ENCODE measurements at places on chromosomes 1 and 21.

- DNase-seq, result no peak
Measured at GRCh38 chr1:83958704-83959103, 40.2 kb downstream of the TTLL7 start.

DNA sequence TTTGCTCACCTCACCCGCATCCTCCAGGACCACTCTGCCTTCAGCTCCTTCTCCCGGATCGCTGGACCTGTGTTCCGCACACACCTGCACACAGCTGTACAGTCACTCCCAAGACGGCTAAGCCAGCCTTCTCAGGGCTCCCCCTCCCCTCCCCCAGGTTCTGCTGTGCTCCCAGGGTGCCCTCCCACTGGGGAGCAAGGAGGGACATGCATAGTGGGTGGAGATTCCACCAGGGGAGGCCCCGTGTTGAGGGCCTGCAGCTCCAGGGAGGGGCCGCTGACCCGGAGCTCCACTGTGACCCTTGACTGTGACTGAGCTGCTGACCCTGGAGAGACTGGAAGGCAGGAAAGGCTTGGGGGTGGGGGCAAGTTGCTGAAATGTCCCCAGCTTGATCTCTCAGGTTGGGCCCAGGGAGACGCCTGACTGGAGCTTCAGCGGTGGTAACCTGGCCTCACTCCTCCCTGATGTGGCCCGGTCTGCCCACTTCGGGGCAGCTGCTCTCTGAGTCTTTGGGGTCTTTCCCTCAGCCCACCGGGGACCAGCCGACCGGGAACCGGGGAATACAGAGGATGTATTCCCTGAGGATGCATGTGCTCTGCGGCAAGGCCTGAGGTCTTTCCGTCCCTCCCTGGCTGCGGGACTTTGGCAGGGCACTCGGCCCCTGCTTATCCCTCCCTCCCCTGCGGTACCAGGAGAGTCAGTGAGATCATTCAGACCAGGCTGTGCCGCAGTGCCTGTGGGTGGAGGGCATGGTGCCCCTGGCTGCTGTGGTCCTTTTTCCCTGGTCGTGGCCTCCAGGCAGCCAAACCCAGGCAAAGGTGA is 28.6 kb upstream of the PLCH2 start:
- DNase-seq, result no peak

GRCh38 chr1:10001016-10001665 is 4.1 kb downstream of the RBP7 start:
- DNase-seq, result no peak

DNA sequence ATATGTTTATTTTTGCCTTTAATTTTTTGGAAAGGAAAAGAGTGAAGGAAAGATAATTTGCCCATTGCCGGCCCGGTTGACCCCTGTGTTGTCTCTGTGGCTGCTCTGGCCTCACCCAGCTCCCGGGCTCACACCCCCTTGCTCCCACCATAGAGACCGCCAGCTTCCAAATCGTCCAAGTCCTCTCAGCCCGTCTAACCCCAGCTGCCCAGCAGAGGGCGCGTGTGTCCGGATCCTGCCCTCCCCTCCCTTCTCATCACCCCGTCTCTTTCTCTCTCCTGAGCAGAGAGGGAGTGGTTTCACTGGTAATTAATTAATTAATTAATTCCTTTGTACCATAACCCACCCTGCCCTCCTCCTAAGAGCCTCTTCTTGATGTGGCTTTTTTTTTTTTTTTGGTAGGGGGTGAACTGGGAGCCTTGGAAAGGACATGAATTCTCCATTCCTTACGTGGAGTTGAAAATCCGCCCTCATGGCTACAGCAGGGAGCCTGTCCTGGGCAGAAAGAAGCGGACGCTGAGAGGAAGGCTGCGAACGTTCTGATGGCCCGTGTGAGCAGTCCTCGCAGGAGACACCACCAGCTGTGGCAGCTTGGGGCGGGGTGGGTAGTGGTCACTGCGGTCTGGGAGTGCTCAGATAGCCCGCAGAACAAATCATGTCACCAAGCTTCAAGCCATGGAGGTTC is 45.9 kb downstream of the KIAA0040 start:
- no peak for DNase-seq

DNA sequence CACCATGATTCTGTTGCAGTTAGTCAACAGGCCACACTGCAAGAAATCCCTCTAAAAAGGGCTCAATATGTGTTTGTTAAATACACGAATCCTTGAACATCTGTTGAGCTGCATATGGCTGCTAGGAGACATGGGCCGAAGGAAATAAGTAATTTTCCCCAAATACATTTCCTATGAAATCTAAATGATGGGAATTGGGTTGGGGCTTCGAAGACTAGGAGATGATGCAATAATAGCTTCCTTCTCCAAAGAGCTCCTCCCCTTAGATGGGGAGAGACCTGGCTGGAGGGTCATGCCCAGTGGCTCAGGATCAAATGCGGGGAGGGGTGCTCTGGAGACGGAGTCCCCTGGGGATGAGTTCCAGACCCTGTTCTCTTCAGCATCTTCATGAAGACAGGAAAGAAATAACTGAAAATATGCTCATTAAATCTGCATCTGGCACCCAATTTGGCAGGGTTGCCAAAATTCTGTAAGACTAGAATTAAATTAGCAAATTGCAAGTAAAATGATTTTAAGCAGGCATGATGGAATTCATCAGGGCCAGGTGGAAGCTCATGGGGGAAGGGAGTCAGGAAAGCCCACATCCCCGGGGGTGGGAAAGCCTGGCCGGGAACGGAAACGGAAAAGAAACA is 165.0 kb upstream of the EDN2 start:
- no peak for DNase-seq

GRCh38 chr1:5403935-5404334 is 588.3 kb downstream of the NPHP4 start:
- no peak for DNase-seq

GRCh38 chr1:230828421-230828820 is 39.9 kb downstream of the C1orf198 start:
- no peak for DNase-seq

DNA sequence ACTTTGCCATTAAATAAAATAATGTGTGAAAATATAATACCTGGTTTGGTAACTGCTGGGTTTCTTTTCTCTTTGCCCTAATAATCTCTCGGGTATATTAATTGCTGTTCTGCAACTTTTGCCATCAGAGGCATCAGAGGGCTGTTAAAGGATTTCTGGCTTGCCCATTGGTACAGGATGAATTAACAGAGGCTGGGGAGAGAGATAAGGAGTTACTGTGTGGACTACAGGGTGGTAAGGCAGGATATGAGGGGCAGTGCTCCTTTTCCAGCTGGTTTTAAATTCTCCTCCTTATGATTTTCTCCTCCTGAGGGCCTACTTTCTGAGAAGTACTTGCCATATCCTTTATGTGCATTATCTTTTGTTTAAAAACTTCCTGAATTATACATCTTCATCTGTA is 48.3 kb downstream of the FGGY start:
- DNase-seq, result no peak

- no peak for DNase-seq
Measured at GRCh38 chr1:15788624-15789301, 18.7 kb downstream of the UQCRHL start.

GRCh38 chr1:111735858-111736544 is 3.2 kb downstream of the INKA2 start:
- DNase-seq, result no peak

- no peak for DNase-seq
Measured at GRCh38 chr1:154755858-154756730, 114.0 kb downstream of the KCNN3 start.

DNA sequence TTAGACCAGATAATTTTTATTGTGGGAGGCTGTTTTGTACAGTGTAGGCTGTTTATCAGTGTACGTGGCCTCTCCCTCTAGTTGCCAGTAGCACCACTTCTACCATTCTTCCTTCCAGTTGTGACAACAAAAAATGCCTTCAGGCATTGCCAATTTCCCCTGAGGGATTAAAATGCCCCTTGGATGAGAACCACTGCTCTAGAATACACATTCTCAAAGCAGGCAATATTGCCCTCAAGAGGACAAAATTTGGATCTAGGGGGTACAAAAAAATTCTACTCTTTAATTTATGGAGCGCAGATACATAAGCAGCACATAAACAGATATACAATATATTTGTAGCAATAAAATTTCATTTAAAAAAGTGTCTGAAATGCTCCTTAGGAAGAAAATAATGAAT is 674.6 kb downstream of the PTPRC start:
- no peak for DNase-seq

GRCh38 chr1:19505693-19506457 is 20.5 kb upstream of the CAPZB start:
- DNase-seq, result no peak

DNA sequence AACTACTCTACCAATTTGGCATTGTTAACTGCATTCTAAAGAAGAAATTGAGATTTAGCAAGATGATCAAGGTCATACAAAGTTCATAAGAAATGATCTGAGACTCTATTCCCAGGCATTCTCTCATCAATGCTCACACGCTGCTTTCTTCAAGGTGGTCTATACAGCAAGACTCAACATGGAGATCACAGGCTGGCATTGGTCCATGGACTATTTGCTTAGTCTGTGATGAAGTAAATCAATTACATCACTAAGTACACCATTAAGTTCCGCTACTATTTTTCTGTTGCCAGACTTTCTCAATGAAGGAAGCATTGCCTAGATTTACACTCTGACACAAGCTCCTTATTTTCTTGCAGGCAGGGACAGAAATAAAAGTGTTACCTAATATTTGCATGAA is 51.9 kb upstream of the CYP2J2 start:
- no peak for DNase-seq

DNA sequence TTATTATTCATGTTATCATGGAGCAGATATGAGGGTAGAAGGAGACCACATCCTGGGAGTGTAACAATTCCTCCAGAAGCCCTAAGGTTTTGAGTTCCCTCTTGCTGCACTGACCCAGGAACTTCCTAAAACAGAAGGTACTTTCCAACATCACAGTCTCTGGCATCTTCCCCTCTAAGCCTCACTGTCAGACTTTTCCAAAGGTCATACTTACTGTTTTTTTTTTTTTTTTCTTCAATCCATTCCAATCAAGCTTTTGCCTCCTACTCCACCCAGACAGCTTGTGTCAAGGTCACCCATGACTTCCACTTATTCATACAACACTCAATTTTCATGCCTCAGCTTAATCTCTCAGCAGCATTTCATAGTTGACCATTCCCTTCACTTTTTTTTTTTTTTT is 18.4 kb upstream of the UQCRHL start:
- DNase-seq, result no peak

DNA sequence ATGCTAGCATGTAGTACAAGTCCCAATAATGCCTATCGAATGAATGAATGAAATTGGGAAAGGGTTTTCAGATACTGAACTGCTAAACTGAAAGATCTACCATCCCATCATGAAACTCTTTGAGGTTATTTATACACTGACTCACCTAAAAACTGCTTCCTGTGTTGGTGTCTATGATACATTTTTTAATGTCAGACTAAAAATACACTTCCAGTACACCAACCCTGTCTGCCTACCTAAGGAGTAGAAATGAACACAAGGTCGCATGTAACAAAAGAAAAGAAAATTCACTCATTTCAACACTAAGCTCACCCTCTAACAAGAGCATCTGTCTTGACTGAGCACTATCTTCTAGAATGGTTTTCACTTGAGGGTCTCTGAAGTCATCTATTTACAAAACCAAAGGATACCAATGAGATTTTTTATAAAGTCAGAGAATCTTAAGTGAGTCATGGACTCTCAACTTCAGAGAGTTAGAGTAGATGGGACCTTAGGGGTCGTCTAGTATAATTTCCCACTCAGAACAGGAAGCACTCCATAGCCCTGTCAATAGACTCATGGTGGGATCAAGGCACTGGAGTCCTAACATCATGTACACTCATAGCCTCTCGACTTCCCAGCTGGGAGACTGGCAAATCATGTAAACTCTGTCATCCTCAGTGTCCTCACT is 53.4 kb downstream of the WLS start:
- no peak for DNase-seq

GRCh38 chr1:52348704-52349300 is 17.2 kb downstream of the CC2D1B start:
- DNase-seq, result no peak

DNA sequence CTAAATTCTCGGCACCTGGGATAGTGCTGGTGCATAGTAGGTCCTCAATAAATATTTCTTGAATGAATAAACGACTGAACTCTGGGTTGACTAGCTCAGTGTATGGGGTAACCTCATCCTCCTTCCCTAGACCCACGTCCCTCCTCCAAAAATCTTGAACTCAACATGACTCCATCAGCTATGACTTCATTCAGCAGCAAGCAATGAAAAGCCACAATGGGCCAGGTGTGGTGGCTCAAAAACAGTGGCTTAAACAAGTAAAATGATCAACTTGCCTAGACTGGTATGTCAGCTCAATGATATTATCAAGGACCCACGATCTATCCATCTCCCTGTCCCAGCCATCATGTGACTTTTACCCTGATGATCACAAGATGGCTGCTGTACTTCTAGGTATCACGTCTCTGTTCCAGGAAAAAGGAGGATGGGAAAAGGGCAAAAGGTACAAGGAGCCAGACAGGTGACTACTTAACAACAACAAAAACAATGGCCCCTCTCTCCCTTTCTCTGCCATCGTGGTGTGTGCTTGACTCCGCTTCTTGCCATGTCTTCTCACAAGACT is 13.0 kb upstream of the PAQR7 start:
- no peak for DNase-seq

- no peak for DNase-seq
Measured at GRCh38 chr1:45359882-45360513, 19.8 kb upstream of the MUTYH start.

DNA sequence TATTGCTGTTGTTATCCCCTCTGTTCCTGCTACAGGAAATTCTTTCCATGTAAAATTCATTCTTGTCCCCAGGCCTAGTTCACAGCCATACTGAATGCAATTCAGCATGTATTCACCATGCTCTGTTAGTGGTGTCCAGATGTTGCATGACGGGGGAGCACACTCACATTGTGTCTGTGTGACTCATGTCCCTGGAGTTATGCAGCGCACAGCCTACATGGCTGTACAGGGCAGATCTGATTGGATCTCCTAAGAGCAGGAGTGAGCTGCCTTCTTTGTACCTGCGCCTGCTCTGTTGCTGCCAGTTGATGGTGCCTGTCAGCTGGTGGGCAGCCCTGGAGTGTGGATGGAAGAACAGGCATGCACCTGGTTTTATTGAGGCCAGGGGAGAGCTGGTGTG is 17.6 kb downstream of the HTR6 start:
- no peak for DNase-seq

- no peak for DNase-seq
Measured at GRCh38 chr1:203055161-203055799, 29.0 kb downstream of the PPFIA4 start.

DNA sequence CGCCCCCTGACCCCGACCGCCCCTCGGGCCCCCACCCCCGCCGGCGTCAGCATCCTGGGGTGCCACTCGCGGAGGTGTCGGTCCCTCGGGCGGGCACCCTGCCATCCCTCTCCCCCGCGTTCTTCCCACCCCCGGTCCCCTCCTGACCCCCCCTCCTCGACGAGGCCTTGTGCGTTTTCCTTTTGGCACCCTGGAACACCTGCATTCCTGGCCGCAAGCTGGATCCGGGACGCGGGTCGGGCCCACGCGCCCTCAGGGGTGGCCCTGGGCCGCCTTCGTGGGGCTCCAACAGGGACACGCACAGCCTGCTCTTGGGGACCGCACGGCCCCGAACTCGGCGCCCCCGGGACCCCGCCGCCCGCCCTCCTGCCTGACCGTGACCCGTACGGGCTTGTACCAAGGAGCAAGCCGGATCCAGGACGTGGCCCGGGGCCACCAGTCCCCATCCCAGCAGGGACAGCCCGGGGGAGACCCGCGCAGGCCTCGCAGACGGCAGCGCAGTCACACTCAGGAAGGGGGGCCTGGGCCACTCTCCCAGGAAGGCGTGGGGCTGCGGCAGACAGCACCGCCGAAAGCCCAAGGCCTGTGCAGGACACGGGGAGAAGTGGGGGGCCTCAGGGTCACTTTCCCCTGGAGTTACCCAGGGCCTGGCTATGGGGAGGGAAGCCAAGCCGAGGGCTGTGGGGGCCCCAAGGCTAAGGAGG is 579 bp upstream of the SLC19A1 start:
- no peak for DNase-seq

GRCh38 chr1:184283999-184284398 is 102.8 kb upstream of the C1orf21 start:
- no peak for DNase-seq
